ENCODE measurements at places on chromosomes 3 and 15.

DNA sequence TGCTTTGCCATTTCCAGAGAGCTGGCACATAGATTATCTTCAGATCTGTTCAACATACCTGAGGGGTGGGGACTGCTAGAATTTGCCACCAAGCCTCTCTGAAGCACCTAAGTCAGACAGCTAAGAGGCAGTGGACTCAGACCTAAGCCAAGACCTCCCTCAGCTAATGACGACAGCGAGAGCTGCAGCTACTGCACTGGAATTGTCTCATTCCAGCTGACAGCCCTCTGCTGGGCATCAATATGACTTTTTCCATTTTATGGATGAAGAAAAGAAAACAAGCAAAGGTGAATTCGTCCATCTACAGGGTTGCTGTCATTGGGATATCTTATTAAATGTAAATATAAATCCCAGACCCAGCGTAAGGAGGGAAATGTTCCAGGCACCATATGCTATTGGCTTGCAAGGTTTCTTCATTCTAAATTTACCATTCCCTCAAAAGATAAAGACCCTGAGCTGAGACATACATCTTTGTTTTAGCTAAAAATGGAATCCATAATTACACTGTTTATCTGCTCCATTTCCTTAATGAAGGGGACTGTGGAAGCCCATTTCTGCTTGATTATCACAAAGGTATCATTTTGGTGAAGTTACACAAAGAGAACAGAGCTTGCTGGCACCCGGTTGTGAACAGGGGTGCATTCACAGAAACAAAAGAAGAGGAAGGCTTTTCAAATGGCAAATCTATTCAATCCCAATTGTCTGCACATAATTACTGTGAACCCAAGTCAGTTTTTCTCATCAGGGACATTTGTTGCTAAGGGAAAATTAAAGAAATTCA, 85.5 kb upstream of the LRTM1 start:
- no peak for DNase-seq

- no peak for DNase-seq
These were observed 908.3 kb downstream of the CADM2 start for GRCh38 chr3:85867072-85867471.

- no peak for DNase-seq
These were observed 58.8 kb downstream of the AMOTL2 start for GRCh38 chr3:134315286-134316106.

DNA sequence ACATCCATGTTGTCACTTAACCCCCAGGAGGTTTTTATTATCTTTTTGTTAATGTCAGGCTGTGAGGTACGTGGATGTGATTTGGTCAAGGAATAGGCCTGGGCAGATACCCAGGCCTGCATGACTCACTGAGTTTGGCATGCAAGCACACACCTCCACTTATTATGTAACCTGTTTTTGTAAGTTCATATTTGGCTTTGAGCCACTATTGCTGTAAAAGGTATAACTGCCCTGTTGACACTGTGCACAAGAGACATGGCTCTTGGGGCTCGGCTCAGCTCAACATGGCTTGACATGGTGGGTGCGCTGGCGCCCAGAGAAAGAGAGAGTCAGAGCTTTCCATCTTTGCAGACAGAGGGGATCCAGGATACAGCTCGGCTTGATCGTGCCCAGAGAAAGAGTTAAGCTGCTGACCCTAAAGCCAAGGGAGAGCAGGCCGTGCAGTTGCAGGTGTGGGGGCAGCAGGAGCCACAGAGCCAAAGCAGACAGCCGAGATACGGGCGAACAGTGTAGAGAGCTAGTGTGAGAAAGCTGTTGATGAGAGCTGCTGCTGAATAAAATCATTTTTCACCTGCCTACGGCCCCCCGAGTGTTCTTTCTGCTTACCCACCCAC, 67.9 kb upstream of the UNC13C start:
- no peak for DNase-seq

DNA sequence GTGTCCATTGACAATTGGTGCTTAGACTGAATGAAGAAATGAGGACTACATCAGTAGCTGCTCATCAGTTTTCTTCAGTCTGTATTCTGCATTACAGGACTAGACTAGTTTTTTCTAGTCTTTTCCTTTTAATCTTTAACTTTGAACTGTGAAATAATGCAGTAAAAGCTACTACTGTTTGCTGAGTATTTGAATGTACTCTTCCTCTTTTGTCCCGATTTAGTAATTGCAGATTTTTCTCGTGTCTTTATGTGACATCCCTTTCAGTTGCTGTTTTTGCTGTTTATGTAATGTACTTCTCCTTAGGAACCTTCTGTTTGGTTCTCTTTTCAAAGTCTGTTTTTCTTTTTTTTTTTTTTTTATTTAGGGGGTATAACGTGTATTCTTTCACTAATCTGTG, 17.4 kb downstream of the MFSD1 start:
- DNase-seq: no peak

DNA sequence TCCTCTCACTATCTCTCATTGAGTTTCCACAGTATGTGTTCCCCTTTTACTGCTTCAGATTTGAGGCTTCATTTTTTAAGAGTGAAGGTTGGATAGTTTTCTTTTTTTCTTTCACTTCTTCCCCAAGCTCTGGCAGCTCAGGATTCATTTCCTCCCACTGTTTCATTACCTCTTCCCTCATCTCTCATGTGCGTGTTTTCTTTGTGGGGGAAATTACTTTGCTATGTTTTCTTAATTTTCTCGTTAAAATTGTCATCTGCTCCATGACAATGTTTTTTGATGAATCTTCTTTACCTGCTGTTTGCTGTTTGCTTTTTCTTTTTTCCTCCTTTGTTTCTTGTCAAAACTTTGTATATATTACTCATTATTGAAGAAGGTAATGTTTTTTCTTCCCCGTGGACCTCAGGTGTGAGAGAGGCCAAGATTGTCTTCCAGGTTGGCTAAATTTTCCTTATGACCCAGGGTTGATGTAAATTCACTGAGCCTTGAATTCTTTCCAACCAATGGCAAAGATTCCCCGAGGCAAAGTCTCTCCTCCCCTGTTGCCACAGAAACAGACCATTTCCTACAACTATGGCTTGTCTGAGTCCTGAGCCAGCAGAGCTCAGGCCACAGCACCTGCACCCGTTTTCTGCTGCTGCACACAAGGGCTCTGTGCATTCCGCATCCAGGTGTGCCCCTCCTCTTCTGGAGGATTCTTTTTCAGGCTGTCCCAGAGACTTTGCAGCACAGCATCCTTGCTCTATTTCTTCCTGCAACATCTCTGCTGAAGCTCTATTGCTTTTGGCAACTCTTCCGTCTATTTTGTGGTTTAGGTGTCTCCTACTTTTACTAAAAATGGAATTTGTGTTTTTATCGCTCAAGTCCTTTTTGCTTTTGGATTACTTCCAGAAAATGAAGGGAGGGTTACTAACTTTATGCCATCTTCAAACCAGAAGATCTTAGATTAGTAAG, 66.1 kb downstream of the NOX5 start:
- no peak for DNase-seq

- DNase-seq: no peak
These were observed 2.5 kb upstream of the ANKRD28 start for GRCh38 chr3:15800327-15800726.

DNA sequence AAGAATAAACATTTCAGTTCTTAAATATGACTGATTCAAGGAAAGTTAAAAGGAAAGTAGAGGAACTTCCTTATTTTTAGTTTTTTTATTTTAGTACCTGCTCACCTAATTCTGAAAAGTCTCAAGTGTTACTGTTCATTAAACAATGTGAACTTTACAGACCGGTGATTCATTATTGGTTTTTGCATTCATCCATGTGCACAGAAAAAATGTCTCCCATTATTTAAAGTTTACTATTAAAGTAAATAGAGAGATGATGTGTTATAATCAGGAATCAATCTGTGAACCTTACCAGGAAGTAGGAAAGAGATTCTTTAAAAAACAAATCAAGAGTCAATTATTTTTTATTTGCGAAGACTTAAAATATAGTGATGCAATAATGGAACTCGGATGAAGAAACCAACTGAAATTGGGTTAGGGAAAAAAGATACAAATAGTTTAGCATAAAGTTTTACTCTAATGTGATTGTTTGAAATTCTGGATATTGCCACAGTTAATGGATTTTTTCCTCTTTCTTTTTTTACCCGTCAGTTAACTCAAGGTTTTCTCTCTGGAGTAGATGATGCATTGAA, 119.4 kb upstream of the SAMMSON start:
- DNase-seq: no peak

DNA sequence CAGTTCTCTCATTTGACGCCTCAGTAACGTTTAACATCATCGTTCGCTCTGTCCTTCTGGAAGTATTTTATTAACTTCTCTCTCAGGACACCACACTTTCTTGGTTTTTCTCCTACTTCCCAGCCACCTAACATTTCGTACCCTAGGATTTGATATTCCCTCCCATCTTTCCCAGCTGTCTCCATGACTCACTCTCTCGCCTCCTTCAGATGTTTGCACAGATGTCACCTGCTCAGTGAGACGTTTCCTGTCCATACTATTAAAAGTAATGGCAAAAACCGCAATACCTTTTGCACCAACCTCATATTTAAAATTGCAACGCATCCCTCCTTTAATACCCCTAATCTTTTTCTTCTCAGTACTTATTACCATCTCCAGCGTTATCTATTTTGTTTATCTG, 62.1 kb upstream of the SPRED1 start:
- DNase-seq: no peak

DNA sequence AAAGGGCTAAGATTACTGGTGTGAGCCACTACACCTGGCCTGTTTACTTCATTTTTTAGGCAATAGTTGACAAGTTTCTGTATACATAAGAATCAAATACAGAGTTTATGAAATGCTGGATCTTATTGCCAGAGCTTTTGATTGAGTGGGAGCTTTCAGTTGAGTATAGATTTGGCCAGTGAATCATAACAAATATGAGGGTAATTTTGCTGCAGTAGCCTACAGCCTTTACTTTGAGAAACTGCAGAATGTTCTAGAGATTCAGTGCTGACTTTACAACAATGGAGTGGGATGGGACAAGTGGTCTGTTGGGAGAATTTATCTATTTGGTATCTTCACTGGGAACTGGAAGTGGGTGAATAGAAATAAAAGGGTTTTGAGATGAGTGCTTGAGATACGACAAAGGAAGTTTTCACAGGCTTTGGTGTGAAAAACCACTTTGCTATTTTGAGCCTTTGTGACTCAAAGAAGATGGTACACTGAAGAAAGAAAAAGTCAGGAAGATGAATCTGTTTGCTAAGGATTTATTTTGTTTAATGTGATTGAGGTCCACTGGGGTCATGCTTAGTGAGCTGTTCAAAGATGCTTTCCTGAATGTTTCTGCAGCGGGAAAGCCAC, 227.8 kb downstream of the UBE2E2 start:
- DNase-seq: no peak

DNA sequence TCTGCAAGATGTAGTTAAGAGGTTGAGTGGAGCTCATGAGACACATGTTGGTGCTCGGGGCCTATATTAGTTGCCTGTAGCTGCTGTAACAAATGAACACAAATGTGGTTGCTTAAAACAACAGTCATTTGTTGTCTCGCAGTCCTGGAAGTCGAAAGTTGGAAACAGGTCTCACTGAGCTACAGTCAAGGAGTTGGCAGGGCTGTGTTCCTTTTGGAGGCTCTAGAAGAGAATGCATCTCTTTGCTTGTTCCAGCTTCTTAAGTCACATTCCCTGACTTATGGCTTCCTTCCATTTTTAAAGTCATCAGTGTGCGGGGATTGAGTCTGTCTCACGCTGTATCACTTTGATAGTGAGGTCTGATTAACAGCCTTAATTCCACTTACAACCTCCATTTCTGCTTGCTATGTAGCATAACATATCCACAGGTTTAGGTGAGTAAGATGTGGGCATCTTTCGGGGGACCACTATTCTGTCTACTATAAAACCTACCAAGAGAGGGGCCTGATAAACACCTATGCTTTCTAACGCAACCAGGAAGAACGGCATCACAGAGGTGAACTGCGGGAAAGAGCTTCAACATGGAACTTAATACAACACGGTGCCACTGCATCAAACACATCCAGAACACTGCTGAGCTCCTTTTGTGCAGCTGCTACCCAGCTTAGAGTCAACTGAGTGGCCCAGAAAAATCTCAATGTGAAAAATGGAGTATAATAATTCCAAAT, 119.4 kb downstream of the ATP10A start:
- DNase-seq: no peak

DNA sequence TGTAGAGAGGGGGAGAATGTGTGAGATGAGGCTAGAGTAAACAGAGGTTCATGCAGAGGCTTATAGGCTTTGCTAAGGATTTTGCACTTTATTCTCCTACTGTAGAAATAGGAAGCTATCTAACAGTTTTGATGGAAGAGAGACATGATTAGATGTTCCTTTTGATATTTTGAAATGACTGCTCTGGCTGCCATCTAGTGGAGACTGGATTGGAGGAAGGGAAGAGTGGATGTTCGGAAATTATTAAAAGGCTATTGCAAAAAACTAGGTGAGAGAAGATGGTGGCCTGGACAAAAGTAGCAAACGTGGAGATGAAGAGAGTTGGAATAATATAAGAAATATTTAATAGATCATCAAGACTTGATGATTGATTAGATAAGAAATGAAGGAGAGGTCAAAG, 42.2 kb downstream of the SYN2 start:
- no peak for DNase-seq

DNA sequence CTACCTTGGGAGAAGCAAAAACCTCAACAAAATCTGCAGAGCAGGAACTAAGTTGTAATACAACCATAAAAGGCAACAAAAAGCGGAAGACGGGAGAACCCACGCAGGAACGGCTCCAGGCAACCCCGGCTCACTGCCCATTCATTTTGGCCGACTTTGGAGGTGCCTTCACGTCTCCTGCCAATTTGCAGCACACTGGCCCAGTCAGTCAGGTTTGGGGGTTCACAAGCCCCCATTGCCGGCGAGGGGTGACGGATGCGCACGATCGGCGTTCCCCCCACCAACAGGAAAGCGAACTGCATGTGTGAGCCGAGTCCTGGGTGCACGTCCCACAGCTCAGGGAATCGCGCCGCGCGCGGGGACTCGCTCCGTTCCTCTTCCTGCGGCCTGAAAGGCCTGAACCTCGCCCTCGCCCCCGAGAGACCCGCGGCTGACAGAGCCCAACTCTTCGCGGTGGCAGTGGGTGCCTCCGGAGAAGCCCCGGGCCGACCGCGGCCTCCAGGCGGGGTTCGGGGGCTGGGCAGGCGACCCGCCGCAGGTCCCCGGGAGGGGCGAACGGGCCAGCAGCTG, 463 bp downstream of the TERC start:
- peak; percentile 50 for DNase-seq

GRCh38 chr15:80840182-80841130, 61.3 kb downstream of the CEMIP start:
- DNase-seq: no peak

GRCh38 chr3:174315225-174315624, 543.9 kb upstream of the NAALADL2 start:
- DNase-seq: no peak

DNA sequence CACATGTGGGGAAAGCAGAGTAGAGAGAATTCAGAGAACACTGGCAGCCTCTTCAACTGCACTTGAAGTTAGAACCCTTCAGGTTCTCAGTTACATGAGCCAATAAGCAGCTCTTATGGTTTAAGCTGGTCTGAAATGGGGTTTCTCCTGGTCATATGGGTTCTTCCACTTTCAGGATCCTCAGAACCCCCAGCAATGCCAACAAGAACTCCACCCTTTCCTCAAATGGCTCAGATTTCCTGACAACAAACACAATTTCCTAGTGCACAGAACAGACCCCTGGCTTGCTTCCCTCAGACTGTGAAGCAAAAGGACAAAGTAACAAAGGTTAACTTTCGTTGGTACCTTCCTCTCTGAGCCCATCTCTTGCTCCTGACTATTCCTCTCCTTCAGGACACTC, 23.9 kb upstream of the FRMD4B start:
- DNase-seq: no peak

- DNase-seq: no peak
These were observed 24.3 kb downstream of the IRAK2 start for GRCh38 chr3:10188804-10189556.

- DNase-seq: no peak
These were observed 370.6 kb downstream of the MFSD1 start for GRCh38 chr3:159172473-159172872.
